ENCODE measurements at places on chromosomes 12 and 14. TPM values are rescaled to one million over a fixed set of nuclear protein-coding genes. Genes with fewer than 3 reads are reported as not detected.

CCDC177 gene
- not detected for polyA plus RNA-seq

AMDHD1 gene
- polyA plus RNA-seq = 0.18 TPM

IGFBP6 gene
- 23.9 TPM for polyA plus RNA-seq

ARPC3 gene
- polyA plus RNA-seq = 115 TPM

PRKD1 gene
- polyA plus RNA-seq = 0.65 TPM

SMCO2 gene
- not detected for polyA plus RNA-seq

KRT85 gene
- polyA plus RNA-seq = not detected

TAS2R43 gene
- polyA plus RNA-seq = not detected

PRH2 gene
- polyA plus RNA-seq = not detected

CFAP251 gene
- polyA plus RNA-seq = 0.39 TPM

FAR2 gene
- 0.75 TPM for polyA plus RNA-seq

C14orf180 gene
- 4.0 TPM for polyA plus RNA-seq

BICDL1 gene
- polyA plus RNA-seq = 0.13 TPM

- DNase-seq = no peak
These were observed 32.7 kb downstream of the MED6 start for GRCh38 chr14:70567791-70568190.

DNA sequence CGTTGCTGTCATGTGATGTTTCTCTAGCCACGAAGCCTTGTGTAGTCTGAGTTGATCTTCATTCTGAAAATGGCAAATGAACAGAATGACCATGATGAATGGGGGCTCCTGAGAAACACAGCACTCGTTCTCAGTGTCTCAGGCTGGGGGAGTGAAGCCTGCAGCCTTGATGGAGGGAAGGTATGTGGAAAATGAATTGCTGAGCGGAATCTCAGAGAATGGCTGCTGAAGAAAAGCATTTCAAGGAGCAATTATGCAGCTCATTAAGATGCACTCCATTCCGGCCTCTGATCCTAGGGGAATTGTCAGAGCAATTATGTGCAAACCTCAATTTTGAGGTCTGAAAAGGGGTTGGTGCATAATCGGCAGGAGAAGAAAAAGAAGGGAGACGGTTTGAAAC lies 167.1 kb downstream of the CHST11 start:
- DNase-seq = no peak

GRCh38 chr14:74362361-74362915 lies 14.2 kb downstream of the VRTN start:
- DNase-seq = peak; percentile 83

DNA sequence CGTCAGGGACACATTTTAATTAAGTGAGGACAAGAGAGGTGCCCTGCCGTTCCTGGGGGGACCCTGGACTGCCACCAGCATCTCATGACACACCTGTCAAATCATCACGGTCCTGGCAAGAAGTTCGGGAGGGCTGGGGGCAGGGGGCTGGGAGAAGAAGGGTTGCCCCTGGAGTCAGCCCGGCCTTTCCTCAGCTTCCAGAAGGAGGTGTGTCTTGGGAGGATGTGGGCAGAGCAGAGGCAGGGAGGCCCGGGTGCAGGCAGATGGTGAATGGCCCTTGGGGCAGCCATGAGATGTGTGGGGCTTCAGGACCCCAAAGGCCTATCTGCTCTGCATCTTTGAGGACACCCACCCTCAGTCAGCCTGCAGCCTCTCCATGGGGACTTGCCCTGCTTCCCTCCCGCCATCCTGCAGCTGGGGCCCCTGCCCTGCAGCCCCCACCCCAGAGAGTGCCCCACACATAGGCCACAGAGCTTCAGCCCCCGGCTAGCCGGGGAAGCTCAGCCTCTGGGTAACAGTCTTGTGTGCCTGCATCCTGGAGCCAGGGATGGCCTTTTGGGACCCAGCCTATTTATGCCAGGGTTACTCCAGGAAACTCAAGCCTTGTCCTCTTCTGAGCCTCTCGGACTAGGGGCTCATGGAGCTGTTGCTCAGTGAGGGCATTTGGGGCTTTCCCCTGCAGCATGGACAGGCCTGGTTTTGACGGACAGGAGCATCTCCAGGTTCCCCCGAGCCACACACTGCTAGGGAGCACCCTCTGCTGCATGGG lies 178.5 kb downstream of the KIF26A start:
- no peak for DNase-seq

GRCh38 chr14:91879196-91879595 lies 11.9 kb upstream of the TC2N start:
- no peak for DNase-seq

DNA sequence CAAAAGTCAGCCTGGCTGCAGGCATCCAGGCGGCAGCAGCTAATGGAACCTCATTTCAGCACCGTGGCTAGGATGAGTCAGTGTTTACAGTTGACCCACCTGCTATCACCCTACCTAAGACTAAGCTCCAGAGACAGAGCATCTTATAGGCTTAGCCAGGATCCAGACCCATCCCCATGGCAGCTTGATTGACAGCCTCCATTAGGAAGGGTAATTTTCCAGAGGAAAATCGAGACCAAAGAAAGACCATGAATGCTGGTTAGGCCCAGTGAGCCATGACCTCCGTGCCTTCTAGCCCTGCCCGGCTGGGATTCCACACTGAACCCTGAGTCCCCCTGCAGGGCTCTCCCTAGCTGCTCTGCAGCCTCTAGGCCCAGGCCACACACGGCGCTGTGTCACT lies 38.7 kb downstream of the TUNAR start:
- no peak for DNase-seq

GRCh38 chr14:29045237-29045636 lies 278.6 kb downstream of the FOXG1 start:
- DNase-seq = no peak

GRCh38 chr14:51682411-51682810 lies 30.7 kb downstream of the FRMD6 start:
- DNase-seq = no peak

- no peak for DNase-seq
These were observed 256.6 kb upstream of the FOXN3 start for GRCh38 chr14:89673512-89674225.

GRCh38 chr12:61452076-61452475 lies 808.1 kb upstream of the USP15 start:
- DNase-seq = no peak

GRCh38 chr14:69580009-69580577 lies 5.4 kb upstream of the CCDC177 start:
- DNase-seq = no peak

- peak; percentile 81 for DNase-seq
These were observed 4.7 kb upstream of the RHOF start for GRCh38 chr12:121797937-121798786.

- DNase-seq = no peak
These were observed 14.7 kb upstream of the WNT5B start for GRCh38 chr12:1614360-1614759.

- DNase-seq = no peak
These were observed 36.0 kb downstream of the MAP3K9 start for GRCh38 chr14:70773182-70773862.

DNA sequence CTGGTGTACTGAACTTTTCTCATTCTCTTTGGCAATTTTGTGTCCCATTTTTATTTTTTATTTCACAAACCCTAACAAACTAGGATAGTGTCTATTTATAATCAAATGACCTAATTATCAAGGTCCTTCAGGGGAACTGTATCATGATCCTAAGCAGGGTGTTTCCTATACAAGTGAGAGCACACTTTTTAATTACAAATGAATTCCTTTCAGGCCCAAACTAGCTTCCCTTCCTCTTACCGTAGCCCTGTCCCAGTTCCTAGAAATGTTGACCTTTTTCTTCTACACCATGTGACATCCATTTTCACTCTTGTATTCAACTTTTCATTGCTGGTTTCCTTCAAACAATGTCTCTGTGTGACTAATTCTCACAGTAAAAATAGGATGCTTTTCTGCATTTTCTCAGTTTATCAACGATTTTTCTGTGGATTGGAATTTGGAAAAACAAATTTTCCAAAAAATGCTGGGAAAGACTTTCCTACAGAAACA lies 411.4 kb downstream of the CCDC91 start:
- no peak for DNase-seq

- no peak for DNase-seq
These were observed 84.4 kb downstream of the TMEM132D start for GRCh38 chr12:129819391-129819790.

DNA sequence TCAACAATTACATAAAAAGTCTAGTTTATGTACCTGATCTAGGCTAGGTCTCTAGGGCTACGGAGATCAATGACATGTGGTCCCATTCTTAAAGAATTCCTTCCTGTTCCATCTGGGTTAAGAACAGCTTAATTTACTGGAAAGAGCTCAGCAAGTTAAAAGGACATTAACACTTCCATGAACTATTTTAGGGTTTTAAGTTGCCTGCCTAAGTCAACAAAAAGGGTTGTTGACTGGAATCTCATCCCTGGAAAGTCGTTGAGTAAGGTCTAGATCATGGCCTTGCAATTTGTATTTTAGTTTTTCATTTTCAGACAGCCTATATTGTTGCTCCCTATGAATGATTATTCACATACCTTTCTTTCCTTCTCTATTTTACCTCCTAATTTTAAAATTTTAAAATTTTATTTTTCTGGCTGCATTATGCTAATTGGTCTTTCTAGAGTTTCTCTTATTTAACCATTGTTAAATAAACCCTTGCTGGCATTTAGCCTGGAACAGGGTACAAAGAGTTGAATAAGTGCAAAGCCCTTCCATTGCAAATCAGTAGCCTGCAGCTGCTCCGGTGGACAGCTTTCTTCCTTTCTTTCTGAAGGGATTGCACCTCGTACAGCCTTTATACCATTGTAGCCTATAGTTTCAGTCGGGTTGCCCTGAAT lies 66.3 kb downstream of the VRK1 start:
- DNase-seq = no peak

DNA sequence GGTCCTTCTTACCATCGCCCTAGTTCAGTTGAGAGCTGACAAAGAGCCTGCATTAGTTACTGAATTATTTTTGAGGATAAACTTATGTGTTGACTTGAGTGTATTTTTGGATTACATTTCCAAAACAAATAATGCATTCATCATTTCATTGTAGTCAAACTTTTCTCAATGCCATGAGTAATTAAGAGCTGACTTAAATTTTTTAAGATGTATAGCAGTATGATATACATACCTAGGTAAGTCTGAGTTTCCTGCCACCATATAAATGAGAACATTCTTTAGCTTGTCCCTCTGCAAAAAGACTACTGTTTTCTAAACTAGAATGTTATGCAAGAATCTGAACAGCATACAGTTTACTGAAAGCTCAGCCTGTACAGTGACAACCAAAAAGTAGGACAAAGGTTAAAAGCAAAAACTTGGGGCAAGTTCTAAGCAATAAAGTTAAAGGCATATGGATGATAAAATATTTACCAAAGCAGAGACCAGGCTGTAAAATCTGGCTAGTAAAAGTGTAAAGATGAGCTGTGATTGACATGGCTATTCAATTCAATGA lies 82.1 kb upstream of the FERMT2 start:
- no peak for DNase-seq

GRCh38 chr14:81565441-81566290 lies 32.0 kb upstream of the SEL1L start:
- no peak for DNase-seq

GRCh38 chr14:34749408-34749807 lies 35.0 kb upstream of the CFL2 start:
- DNase-seq = no peak

Data from psoas muscle (tissue), 8 donors.